ENCODE measurements at places on chromosomes 3 and 15.

- DNase-seq, result peak; percentile 80
Measured at GRCh38 chr3:173932624-173933023, 535.1 kb downstream of the NLGN1 start.

DNA sequence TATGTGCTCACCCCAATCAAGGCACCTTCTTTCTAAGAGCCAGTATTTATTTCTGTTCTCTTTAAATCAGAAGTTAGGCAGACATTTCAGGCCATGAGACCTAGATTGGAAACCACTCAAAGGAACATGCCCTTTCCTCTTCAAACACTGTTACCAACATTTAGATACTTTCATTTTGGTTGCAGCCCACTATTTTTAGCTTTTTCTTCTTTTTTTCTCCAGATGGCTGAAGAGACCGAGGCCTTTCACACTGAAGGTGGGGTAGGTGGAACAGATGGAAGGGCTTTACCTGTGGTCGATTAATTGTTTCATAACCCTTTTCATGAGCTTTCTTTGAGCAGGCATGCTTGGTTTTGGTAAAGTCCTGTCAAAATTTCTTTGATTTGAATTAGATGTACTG is 10.9 kb upstream of the LZTFL1 start:
- no peak for DNase-seq

GRCh38 chr3:98812851-98813374 is 49.8 kb downstream of the ST3GAL6 start:
- no peak for DNase-seq

DNA sequence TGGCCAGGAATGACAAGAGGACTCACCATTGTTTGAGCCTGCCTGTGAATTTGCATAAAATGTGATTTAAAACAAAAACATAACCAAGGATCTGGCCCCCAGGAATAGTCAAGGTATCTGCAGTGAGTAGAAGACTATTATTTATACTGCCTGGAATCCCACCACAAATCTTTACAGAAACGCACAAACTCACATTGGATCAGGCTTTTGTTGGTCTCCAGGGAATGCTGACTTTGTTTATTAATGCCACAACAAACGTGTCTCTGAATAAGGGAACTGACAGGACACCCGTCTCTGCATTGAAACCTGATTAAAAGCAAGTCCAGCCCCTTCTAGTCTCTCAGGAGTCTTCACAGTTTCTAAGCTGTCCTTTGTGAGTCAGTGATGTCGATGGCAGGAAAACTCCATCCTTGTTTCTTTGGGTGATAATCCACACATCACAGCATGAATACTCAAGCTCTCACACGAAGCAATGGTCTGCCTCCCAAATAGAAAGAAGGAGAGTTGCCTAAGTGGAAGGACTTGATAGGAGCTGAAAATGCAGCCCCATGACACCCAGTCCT is 37.7 kb downstream of the CLDN18 start:
- DNase-seq, result no peak

- no peak for DNase-seq
Measured at GRCh38 chr15:96066126-96066525, 264.4 kb upstream of the NR2F2 start.

- DNase-seq, result peak; percentile 15
Measured at GRCh38 chr3:56783644-56784447, 17.9 kb downstream of the ARHGEF3 start.

DNA sequence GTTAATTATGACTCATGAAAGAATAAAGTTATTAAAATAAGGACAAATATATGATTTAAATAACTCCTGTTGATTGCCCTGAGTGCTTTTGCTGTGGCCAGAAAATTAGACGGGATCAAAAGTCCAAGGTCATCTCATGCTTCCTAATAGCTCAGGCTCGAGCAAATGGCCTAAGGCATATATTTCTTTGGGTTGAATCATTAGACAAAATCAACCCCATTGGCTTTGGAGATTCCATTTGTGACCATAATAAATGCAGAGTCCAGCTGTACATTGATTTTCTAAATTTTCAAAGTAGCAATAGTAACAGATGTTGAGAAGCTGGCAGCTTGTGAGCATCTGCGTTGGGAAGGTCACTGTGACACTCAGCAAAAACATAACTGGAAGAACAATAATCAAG is 464.5 kb upstream of the TGFBR2 start:
- no peak for DNase-seq

DNA sequence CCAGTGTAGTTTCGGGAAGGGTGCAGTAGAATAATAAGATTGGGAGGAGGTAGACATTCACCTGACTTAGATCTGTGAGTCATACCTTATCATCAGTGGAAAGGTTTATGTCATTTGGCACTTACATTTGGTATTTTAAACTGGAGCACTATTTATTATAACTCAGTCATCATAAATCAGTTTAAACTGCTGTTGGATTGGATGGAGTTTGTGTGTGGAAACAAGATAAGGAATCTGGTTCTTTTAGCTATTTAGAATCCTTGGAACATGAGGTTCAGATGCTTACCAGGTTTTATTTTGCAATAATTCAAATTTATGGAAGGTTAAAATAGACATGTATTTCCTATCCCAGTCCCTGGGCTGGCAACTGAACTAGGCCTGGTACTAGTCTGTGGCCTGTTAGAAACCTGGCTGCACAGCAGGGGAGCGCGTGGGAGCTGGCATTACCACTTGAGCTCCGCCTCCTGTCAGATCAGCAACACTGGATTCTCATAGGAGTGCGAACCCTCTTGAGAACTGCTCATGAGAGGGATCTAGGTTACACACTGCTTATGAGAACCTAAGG is 34.5 kb downstream of the ZFAND6 start:
- DNase-seq, result peak; percentile 37

DNA sequence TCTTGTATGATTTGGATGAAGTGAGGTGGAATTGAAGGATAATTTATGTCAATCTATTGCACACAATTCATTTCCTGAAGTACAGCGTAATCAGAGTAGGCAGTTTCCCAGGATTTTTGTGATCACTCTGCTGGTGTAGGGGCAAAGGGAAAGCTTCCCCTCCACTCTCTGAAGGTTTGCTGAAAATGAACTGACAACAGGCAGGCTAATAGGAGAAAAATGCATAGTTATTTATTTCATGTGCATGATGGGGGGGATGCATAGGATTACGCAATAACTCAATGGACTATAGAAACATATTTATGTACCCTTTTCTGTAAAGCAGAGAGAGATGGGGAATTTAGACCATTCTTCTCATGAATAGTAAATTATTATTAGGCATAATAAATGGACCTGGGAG is 872.9 kb downstream of the NAALADL2 start:
- no peak for DNase-seq

DNA sequence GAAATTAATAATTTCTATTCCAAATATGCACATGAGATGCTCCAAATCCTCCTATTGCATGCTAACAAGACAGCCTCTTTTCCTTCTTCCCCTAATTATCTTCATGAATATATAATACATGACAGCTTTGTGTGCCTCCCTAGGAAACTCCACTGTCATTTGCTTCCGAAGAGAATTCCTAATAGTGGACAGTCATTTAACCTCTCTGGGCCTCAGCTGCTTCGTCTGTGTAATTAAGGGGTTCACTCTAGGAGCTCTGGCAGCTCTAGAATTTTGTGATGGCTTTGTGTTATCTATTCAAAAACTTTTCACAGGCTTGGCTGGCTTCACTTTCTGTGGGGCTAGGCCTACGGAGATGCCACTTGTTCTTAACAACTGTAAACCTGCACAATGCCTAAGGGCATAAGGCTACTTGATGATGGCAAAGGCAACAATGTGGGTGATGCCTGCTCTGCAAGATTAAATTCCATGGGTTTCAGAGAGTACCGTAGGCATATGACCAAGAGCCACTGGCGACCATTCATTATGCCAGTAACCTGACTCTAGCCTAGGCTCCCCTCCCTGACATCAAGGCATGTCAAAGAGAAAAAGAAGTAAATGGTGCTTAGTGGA is 333.8 kb upstream of the UMPS start:
- no peak for DNase-seq

- no peak for DNase-seq
Measured at GRCh38 chr3:158735296-158736033, 3.2 kb upstream of the RARRES1 start.

DNA sequence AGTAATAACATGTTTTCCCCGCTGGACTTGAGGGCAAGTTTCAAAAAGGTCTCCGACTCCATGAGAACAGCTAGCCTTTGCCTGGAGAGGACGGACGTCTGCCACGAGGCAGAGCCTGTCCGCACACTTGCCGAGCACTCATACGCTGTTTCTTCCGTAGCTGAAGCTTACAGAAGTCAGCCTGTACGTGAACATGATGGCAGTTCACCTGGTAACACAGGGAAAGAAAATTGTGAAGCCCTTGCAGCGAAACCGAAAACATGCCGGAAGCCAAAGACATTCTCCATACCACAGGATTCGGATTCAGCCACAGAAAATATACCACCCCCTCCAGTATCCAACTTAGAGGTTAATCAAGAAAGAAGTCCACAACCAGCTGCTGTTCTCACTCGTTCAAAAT is 43.9 kb upstream of the RASA2 start:
- no peak for DNase-seq

- DNase-seq, result no peak
Measured at GRCh38 chr3:13415236-13415986, 4.7 kb downstream of the NUP210 start.

- DNase-seq, result peak; percentile 2
Measured at GRCh38 chr3:151969026-151969642, 95.7 kb downstream of the SUCNR1 start.

DNA sequence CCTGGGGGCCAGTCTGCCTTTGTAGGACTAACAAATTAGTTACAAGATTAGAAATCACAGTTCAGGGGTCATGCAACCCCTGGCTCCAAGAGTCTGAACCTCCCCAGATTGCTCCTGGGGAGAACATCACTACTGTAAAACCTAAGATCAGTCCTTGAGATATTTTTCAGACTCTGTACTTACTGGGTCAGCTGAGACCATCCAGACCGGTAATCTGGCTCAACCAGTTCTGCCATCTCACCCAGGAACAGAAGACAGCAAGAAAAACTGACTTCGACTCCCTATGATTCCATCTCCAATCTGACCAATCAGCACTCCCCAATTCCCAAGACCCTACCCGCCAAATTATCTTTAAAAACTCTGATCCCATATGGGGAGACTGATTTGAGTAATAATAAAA is 47.5 kb downstream of the NMD3 start:
- no peak for DNase-seq

GRCh38 chr3:67016522-67017080 is 18.5 kb downstream of the KBTBD8 start:
- no peak for DNase-seq

- no peak for DNase-seq
Measured at GRCh38 chr15:39931615-39932014, 2.3 kb upstream of the EIF2AK4 start.
